ENCODE measurements at places on chromosomes 12 and 14.

DNA sequence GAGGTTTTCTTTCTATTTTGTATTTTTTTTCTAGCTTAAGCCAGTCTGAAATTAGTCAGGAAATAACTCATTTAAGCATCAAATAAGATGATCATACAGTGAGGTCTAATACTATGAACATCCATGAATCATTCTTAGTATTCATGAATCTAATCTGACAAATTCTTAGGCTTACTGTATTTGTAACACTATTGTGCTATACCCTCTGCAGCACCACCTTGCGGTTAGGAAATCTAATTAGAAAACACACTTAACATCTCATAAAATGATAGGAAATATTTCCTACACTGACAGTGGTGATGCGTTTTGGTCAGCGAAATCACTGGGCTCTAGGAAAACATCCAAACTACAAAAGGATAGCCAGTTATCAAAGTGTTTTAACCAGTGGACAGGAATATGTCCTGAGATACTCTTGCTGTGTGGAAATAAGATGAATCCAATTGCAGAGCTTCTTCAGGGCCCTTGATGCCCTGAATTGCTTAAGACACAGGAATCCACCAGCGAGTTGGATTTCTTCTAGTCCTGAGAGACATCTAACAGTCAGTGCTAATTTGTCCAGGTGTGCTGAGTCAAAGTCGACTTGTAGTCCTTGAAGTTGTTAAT, 109.3 kb upstream of the MYF6 start:
- no peak for DNase-seq

DNA sequence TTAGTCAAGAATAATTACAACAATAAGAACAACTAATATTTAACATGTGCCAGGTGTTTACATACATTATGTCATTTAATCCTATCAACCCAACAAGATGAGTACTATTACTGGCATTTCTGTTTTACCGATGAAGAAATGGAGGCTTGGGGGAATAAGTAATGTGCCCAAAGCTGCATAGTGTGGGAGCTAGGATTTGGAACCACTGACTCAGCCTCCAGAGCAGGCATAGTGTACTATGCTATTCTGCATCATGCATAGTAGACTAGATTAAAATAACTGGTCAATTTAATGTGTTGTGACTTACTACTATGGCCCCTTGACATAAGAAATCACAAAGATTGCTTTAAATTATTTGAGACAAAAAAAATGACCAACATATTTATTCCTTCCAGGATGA, 9.5 kb downstream of the GPR19 start:
- no peak for DNase-seq

GRCh38 chr14:61256826-61257468, 24.2 kb downstream of the TMEM30B start:
- DNase-seq = no peak

DNA sequence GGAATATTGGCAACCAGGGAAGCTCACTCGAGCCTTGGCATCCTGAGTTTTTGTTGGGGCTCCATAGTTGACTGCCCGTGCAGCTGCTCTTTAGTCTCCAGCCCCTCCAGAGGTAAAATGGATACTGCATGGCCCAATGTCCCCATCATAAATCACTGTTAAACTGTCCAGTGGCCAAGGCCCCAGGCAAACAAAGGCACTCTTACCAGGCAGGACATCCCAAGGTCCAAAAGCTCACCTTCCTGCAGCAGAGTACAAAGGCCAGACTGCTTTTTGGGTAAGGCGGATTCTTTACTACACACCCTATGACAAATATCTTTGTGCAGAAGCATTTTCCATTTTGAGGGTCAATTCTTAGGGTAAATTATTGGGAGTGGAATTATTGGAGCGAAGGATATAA, 81.1 kb downstream of the GPATCH2L start:
- DNase-seq = no peak

DNA sequence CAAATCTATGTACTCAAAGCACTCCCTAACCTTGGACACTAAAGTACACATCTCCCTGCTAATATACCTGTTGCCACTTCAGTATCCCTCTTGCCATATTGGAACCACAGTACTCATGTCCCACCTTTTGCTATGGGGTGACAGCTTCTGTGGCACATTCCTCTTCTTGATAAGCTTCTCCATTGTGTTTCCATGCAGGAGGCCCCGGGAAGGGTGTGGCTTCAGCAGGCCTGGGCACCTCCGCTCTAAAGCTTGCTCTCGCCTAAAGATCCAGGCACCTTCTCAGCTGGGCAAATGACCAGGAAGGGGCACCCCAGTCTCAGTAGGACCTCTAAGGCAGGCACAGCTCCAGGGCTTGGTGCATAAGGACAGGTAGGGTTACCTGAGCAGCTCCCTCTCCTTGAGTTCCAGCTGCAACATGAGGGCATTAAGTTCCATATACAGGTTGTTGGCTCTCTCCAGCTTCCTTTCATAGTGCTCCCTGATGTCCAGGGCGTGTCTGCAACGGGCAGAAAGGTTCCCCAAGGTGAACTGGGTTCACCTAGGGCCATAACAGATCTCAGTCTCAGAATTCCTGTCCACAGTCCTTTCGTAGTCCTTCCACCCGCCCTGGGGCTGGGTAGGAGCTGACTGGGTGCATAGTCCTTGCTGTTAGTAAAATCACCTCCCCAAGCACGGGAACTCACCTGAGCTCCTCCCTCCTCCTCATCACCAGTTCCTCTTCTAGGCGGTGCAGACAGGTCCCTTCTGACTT, 15.9 kb downstream of the MAP3K12 start:
- no peak for DNase-seq

- DNase-seq = no peak
These were observed 75.6 kb upstream of the HECTD1 start for GRCh38 chr14:31283153-31283552.

DNA sequence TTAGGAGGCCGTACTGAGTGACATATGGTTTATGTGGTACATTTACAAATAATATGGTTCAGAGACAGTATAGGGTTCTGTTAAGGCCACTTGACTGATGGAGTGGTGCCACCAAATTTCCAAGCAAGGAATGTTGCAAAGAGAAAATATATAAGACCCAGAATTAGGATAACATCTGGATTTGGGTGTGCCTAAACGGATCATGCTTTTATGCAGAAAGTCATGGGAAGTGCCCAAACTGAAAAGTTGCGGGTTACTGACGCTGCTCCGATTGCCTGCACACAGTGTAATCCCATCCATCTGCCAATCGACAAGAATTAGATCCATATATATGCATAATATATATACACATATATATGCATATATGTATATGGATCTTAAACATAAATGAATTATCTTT, 138.4 kb upstream of the DCN start:
- DNase-seq = no peak

- no peak for DNase-seq
These were observed 26.3 kb downstream of the FLRT2 start for GRCh38 chr14:85556267-85556666.

GRCh38 chr14:105299654-105300541, 903 bp downstream of the BRF1 start:
- DNase-seq = no peak

DNA sequence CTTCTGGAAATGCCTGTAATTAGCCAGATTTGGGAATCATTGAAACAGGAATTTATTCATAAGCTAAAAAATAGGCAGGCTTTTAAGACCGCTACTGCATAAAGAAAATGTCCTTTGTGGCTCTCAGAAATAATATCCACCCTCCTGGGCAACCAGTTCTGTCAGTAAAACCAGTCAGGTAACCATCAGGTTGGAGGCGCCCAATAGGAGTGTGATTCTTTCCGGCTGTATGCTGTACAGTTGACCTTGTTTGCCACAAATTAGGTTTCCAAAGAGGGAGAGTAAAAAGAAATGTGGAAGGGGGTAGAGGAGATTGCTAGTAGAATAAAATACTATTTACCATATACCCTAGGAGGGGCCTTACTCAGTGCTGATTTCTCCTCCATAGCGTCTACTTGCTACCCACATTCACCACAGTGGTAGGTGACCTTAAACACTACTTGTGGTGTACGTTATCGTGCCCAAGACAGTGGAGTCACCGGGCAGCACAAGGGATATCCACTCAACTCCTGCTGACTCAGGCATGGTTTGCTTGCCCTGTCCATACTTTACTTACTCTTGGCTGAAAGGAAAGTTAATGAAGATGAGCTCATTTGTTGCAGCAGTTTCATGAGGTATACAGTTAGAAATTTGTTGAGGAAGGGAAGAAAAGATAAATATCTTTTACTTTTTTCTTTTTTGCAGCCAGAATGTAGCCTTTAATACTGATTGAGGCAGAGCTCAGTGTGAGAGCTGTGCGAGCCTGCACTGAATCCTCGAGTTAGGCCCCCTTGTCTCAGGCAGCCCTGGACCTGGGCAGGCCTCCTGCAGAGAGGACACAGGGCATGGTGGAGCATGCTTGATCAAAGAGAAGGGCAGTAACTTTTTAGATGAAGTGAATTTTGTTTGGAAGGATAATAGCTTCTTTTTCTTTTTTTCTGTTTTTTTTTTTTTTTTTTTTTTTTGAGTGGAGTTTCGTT, 76.7 kb downstream of the DIP2B start:
- no peak for DNase-seq

- peak; percentile 40 for DNase-seq
These were observed at the start of gene ANKLE2 for GRCh38 chr12:132761032-132761920. Gene ANKLE2 (minus strand): TSS chr12:132761832. CDS start chr12:132761798, 34 bp downstream.

- no peak for DNase-seq
These were observed 88.5 kb downstream of the LGMN start for GRCh38 chr14:92659765-92660561.

- DNase-seq = no peak
These were observed 8.8 kb downstream of the PPP1CC start for GRCh38 chr12:110733900-110734299.

GRCh38 chr14:84001023-84001422, 1528.9 kb upstream of the FLRT2 start:
- DNase-seq = no peak

DNA sequence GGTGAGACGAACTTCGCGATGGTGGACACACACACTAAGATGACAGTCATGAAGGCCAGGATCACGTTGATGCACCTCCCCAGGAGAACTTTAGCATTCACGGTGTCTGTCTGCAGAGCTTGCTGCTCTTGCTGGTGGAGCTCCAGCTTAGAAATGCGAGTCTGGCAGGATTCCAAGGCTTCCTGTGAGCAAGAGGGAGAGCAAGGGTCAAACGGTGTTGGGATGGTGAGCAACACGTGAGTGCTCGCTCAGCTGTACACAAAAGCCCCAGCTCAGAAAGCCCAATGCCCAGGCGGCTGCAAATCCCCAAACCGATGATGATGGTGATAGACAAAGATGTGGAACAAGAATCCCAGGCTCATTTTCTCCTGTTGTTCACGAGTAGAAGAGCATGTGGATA, 78.8 kb downstream of the TMCC3 start:
- no peak for DNase-seq

DNA sequence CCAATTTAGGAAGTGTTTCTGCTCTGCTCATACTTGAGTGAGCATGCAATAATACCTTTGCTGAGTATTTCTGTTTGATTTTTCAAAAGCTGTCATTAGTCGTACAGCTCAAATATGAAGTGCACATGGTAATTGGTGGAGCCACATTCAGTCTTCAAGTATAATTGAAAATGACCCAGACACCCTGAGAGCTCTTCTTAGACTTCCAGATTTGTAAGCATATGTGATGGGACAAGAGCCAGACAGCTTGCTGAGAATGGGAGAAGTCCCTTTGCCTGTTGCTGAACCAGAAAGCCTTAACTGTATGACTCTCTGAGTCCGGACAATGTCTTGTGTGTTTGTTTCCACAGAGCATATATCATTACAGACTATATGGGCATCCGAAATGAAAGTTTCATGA, 307.3 kb downstream of the TMEM117 start:
- DNase-seq = no peak

- no peak for DNase-seq
These were observed 357.4 kb downstream of the TMEM117 start for GRCh38 chr12:44193281-44193680.

DNA sequence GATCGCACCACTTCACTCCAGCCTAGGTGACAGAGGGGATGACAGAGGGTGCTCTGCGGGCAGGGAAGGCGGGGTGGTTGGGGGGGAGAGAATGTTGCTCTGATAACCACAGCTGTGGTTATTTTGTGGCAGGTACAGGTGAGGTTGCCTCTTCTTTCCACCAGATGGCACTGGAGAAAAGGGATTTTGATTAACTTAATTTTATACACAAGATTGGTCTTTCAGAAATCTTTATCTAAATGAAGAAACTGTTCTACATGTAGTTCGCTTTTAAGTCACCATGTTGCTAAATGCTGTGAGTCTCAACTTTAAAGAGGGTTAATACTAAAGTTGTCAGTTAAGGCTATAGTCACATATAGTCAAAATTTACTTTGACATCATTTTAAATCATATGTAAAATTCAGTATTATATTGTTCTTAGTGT, 25.7 kb downstream of the FGF23 start:
- DNase-seq = no peak

DNA sequence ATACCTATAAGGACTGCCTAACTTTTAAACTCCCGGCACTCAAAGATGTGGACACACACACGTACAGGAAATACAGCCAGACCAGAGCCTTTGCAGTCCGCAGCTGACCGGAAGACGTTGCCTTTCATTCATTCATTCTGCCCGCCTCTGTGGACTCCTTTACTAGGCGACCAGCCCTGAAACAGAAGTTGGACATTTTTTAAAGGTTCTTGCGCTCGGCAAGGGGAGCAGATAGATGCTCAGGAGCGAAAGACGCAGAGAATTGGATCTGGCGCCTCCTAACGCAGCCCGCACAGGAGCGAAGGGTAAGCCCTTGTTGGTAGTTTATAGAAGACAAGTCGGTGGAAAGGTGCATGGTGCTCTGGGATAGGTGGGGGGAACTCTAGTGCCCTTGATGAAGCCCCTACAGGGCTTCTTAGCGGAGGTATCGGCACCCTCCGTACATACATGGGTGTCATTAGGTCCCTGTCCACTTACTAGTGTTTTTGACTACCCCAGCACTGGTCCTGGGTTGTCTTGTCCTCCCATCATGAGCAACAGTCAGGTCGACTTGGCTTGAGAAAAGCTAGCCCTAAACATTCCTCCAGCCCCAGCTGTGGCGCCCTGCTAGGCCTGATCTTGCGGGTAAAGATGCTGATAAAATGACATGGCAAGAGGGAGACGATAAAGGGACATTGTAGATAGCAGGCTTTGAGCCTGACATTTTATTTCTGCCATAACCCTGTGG, at the start of gene KDM2B:
KDM2B (minus strand) TSS at position 65 of the 727 bp plus-strand sequence. CDS start 112 bp downstream, outside the sequence.
- no peak for DNase-seq

GRCh38 chr12:67690656-67691055, 42.1 kb downstream of the DYRK2 start:
- DNase-seq = no peak

DNA sequence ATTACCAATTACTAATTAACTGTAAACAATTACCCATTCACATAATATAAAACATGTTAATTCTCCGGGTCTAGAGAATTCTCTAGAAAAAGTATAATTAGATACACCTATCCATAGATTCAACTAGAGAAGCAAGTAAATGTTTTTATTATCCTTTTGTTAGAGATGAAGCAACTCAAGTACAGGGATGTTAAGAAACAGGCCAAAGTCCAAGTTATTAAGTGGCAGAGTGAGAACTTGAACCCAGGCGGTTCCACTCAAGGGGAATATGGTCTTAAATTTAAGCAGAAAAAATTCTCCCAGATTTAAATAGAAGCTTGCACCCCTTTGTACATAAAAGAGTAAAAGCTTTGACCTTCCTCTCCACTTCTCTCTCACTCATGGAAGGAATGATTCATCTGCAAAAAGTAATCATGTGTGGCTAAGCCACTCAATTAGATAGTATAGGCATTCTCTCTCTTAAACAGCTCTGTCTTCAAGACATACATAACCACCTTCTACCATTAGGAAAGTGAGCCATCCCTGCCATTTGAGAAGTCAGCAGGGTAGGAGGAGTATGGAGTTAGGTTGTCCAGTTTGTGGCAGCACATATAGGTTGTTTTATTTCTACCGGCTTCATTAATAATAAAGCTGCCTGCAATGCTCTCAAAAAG, 34.1 kb downstream of the ERGIC2 start:
- no peak for DNase-seq
